ENCODE measurements at places on chromosomes 11 and 22.

GRCh38 chr11:87589082-87589481 is 551.3 kb downstream of the TMEM135 start:
- DNase-seq: no peak

DNA sequence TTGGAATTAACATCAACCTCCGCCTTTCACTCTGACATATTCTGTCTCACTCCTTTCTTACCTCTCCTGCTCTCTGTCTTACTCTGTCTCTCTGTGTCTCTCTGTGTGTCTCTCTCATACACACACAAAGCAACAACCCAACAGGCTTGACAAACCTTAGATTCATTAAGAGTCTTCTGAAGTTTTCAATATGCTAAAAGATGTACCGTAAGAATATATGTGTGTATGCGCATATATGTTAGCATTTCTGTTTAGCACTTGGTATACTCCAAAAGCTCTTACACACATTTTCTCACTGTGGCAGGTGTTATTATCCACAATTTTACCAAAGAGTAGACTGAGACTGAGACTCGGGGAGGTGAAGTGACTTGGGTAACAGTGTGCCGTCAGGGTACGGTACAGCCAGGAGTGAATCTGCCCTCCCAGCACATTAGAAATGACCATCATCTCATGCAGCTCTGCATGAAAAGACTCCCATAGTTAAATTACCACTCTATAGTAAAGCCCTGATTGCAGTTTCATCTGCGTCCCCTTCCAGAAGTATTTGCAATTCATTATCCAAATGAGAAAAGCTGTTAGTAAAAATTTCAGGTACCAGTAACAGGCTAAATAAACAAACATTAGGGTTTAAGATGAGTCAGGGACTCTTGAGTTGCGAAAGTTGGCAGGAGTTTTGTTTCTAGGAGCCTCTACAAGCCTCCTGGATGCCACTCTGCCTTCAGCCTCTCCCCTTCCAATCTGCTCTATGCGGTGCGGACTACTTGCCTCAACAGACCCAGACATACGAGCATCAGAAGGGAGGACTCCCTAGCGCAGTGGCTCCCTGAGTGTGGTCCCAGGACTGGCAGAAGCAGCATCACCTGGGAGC is 195.2 kb upstream of the TMEM45B start:
- no peak for DNase-seq

DNA sequence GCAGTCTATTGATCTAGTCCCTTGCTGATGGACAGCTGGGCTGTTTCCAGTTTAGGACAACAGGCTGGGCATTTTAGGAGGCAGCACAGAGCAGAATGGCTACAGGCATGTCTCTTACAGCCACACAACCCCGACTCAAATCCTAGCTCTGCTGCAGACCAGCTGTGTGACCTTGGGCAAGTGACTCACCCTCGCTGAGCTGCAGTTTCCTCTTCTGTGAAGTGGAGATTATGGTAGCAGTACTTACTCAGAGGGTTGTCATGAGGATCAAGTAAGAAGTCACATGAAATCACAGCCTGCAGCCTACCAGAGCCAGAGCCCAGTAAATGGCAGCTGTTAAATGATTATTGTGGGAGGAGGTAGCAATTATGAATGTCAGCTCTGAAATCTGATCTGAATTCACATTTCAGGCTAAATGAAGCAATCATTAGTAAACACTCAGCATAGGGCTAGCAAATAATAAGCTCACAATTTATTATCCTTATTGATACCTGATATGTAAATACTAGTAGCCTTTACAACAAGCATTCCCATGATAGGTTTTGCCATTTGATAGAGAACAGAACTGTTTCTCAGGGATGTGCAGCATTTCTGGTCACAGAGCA is 58.9 kb downstream of the MYEOV start:
- peak; percentile 84 for DNase-seq

DNA sequence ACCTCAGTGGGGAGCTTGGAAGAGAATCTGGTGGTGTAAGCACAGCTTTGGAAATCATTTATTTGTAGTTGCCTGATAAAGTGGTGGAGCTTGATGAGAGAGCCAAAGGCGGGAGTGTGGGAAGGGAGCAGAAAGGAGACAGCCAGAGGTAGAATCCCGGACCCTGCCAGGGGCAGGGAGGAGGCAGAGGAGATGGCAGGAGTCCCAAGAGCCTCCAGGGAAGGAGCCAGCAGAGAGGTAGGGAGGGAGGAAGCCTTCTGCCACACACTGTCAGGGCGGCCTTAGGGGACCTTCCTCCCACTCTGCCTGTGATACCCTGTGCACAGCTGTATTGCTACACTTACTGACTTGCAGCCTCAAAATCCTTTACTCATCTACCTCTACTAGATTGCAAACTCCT is 15.4 kb downstream of the SCUBE2 start:
- DNase-seq: no peak

DNA sequence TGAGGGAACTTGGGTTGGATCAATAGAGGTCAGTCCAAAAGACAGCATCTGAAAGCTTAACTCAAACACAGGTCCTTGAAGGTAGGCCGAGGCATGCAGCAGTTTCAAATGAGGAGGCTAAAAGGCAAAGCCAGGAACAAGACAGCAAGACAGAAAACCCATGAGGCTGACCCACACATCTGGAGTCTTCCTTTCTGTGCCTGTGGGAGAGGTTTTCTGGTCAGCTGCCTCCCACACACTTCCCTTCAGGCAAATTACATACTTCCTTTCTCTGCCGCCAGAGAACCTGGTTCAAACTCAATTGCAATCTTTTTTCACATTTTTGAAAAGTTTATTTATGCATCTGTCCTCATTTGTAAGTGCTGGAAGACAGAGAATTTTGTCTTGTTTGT is 29.8 kb upstream of the CRTAM start:
- DNase-seq: no peak

DNA sequence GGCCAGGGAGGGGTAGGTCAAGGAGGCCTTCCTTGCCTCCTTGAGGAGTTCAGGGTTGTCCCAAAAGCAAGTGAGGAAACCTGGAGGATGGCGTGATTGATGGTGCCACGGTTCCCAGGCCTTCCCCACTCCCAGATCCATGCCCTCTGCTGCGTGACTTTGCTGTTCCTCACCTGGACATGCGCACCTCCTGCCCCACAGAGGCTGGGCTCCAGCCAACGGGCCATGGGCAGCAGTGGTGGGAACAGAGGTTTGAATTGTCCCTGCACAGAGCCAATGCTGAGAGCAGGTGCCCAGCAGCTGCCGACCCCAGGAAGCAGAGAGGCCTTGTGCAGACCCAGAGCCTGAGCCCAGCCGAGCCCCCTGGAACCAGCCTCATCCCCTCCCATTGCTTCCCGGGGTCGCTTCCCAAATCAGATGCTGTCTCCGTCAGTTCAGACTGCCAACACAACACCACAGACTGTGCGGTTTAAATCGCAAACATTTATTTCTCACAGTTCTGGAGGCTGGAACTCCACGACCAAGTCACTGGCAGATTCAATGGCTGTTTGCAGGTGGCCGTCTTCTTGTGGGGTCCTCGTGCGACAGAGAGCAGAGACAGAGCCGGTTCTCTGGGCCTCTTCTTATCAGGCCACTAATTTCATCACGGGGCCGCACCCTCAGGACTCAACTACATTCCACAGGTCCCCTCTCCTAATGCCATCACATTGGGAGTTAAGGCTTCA is 6.2 kb upstream of the LINC01488 start:
- DNase-seq: no peak

DNA sequence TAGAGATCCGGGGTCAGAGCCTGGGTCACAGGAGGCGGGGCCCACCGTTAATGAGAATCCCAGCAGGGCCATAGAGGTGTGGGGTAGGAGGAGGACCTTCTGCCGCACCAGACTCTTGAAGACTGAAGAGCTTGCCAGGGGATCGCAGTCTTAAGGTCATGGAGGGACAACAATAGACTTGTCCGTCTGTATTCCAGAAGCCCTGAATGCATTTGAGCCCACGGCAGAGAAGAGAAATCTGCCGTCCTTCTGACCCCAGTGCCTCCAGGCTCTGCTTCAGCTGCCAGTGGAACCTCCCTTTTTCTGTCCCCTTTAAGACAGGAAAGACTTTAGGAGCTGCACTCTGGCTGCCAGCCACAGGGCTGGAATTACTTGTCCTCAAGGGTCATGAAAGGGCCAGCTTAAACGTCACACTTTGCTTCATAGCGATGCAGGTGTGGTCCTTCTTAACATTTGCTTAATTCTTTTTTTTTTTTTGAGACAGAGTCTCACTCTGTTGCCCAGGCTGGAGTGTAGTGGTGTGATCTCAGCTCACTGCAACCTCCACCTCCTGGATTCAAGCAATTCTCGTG is 15.5 kb upstream of the ST3GAL4 start:
- no peak for DNase-seq

GRCh38 chr22:24486501-24486921 is 8.6 kb upstream of the UPB1 start:
- peak; percentile 67 for DNase-seq

DNA sequence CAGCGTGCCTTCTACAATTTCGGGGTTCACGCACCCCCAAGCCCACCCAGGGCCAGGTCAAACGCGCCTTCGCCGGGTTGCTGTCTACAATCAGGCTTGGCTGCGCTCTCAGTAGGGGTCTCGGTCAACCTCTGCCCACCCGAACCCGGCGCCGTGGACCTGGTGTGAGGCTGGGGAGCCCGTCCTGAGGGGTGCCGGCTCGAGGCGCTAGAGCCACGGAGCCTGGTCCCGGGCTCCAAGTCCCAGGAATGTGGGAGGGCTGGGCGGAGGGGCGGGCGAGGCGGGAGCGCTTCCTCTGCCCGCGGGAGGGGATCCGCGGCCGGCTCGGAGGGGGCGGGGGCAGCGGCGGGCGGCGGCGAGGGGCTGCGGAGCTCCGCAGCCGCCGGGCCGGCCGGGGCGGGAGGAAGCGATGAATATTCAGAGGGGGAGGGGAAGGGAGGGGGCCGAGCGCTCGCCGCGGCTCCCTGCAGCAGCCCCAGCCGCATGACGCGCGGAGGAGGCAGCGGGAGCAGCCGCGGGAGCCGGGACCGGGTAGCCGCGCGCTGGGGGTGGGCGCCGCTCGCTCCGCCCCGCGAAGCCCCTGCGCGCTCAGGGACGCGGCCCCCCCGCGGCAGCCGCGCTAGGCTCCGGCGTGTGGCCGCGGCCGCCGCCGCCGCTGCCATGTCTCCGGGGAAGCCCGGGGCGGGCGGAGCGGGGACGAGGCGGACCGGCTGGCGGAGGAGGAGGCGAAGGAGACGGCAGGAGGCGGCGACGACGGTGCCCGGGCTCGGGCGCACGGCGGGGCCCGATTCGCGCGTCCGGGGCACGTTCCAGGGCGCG is at the start of gene PTPRJ:
Gene PTPRJ, plus strand, starts transcription at position 472 of the 819 bp plus-strand sequence. CDS start 354 bp downstream, outside the sequence.
- DNase-seq: no peak

GRCh38 chr11:87397011-87397865 is 359.5 kb downstream of the TMEM135 start:
- peak; percentile 10 for DNase-seq

GRCh38 chr22:27879923-27880322 is 39.1 kb downstream of the PITPNB start:
- no peak for DNase-seq

DNA sequence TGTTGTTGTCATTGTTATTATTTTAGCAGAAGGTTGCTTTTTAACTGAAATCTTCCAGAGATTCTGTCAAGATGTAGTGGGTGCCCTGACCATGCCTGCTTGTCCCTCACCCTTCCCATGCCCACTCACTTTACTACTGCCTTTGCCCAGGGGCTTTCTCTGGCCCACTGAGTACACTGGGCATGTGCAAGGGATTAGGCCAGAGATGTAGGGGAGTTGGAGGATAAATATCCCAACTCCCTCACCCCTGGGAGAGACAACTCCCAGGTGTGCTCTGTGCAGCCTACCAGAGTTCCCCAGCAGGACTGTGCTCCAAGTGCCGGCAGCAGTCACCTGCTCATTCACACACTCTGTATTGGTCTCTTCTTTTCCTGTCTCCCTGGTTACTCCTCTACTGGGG is 559.1 kb downstream of the MIAT start:
- DNase-seq: no peak

GRCh38 chr11:58575377-58576020 is at the start of gene LPXN:
Gene LPXN, minus strand, starts transcription at chr11:58575856. Its CDS starts 84 bp downstream, at chr11:58575772.
- peak; percentile 57 for DNase-seq

DNA sequence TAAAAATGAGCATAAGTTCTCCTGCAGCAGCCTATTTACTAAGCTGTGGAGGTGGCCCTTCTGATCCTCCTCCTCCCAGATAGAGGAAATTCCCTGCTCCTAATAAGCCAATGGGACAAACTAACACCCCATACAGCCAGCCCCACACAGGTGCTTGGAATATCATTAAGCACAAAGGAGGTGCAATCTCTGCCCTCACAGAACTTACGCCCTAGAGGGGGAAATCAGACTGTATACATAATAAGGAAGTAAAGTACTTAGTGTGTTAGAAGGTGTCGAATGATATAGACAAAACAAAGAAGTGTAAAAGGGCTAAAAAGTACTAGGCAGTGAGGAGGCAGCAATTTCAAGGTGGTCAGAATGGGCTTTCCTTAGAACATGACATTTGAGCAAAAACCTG is 5.8 kb downstream of the MS4A12 start:
- DNase-seq: no peak

DNA sequence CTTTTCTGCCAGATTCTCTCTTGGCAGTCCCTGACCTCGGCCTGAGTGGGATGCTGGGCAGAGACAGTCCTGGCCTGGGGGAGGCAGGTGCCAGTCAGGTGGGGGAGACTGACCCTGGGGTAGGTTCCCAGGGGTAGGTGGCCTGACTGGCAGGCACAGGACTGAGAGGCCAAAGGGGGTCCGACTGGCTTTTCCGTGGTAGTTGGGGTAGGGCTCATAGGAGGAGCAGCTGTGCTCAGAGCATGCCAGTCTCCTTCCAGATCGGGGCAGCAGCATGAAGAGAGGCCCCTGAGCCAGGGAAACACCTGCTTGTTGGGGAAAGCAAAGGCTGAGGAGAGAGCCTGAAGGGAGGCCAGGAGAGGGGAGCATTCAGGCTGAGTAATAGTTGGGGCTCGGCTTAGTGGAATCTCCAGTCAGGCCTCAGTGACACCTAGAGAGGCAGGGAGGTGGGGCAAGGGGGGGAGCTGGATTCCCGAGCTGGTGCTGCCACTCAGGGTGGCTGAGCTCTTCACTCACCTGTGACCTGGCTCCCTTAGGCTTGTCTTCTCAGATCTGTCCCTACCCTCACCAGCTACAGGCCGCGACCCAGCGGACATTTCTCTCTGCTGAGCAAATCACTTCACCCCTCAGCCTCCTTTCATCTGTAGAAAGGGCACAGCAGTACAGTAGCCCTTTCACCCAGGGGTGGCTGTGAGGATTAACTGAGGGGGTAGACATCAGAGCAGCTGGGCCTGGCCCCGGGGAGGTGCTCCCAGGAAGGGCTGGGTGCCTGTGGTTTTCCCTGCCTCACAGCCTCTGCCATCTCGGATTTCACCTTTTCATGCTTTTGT is 26.2 kb downstream of the MCM5 start:
- DNase-seq: no peak

- no peak for DNase-seq
Measured at GRCh38 chr11:8408151-8408941, 144.7 kb upstream of the LMO1 start.

DNA sequence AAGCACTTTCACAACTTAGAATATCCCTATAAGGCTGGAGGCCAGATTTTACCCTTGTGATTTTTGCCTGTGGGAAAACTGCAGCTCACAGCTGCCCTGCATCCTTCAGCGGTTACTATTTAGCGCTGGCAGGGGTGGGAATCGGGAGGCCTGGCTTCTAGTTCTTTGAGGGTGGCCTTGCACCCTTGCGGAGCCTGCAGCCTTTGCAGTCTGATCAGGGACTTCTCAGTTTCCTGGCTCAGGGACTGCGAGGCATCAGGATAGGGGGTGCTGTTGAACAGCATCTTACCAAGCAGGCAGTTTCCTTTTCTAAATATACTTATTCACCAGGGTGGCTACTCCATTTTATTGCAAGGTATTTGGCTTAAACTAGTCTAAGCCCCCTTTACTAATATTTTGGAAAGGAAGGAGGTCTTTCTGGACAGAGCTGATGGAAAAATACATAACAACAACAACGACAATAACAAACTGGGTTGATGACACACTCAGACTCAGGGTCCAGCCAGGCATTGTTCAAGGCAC is 2.9 kb upstream of the APOA1 start:
- no peak for DNase-seq
